T-helper 17 cell (primary cell): ENCODE measurements at places on chromosomes 12 and 14.

GRCh38 chr12:54917001-54917488 is 62.7 kb downstream of the MUCL1 start:
- DNase-seq = no peak

- DNase-seq = no peak
These were observed 18.9 kb downstream of the ALDH2 start for GRCh38 chr12:111785651-111786050.

DNA sequence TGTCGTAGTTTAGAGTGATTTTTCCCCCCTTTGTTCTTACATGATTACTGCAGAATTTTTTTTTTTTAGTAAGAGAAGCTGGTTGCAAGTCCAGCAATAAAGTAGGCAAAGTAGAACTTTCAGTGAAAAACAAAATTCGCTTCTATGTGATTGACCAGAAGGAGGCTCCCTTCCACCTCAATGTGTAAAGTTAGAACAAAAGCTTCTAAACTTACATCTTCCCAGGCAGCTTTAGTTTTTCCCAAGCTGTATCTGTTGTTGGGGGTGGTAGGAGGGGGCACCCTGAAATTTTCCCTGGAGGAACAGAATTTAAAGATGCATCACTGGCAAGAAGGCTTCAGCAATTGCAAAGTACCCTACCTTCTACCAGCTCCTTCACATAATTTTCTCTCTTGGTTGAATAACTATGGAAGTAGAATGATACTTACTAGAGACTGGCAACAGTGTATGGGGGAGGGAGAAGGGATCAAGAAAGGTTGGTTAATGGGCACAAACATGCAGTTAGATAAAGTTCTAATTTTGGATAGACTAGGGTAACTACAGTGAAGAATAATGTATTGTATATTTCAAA is 87.3 kb upstream of the E2F7 start:
- DNase-seq = no peak

DNA sequence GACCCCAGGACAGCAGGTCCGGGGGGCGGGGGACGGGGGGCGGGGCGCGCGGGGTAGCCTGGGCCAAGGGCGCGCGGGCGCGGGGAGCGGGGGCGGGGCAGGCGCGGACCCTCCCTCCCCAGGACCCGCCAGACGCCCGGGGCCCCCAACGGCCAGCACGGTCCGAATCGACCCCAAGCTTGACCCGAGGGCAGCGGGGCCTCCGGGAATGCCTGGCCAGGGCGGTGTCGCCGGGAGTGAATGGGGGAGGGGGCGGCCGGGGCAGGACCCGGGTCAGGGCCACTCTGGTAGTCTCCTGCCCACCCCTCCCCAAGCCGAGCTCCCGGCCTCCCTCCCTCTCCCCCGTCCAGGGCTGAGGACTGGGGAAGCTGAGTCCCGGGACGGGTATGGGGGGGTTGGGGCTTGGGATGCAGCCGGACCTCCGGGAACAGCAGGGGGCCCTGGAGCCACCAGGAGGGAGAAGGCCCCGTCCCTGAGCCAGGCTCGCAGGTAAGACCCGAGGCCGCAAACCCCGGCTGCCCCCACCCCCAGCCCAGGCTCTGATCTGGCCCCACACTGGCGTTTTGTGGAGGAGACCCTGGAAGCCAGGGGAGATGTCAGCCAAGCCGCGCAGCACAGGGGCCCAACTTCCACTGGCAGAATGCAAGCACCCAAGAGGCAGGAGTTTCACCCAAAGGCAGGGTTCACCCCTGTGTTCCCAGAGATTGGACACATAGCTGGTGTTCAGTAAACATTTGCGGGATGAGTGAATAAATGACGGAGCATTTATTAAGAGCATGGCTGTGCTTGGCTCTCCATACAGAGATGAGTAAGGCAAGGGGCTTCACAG is 545 bp upstream of the GALNT9 start:
- no peak for DNase-seq

DNA sequence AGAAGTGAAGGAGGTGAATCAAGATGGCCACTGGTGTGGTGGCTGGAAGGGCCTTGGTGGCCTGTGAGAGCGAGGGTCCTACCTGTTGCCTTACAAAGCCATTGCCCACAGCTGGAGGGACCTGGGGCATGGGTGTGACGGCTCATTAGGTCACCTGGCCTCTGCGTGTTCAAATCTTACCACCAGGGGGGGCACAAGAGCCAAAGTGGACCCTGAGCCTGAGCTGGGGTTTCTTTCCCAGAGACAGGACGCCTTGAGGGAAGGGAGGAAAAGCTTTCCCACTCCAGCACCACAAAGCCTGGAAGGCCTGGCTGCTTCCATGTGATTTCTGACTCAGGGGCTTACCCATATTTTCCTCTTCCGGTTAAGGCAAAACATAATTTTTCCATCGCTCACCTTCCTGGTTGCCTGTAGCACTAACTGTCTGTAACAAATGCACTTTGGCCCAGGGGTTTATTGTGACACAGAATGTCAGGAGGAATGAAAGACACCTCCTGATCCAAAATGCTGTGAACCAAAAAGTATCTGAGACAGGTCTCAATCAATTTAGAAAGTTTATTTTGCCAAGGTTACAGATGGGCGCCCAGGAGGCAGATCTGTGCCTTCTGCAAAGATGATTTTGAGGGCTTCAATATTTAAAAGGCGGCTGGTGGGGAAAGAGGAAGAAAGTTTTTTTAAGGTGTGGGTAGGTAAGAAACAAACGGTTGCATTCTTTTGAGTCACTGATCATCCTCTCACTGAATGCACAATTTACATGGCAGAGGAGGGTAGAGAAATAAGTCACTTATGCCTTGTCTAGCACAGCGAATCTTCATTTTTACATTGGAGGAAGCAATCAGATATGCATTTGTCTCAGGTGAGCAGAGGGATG is 4.3 kb upstream of the CD9 start:
- peak; percentile 68 for DNase-seq

GRCh38 chr12:15856097-15856982 is 25.8 kb upstream of the STRAP start:
- no peak for DNase-seq

DNA sequence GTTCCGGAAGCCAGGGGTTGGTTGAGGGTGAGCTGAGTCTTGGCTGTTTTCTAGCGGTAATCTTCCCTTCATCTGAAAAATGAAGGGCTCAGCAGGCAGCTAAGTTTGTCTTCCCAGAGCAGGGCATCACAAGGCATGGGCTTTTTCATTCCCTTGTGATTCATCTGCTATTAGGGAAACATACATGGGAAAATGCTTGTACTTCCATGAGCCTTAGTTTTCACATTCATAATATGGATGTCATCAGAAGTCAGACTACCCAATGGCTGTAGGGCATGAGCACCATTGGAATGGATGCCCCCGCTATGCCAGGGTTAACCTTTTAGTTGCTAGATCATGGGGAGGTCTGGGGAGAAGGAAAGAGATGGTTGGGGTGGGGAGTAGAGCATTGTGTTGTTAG is 18.7 kb downstream of the HELB start:
- DNase-seq = no peak

GRCh38 chr14:85175556-85175955 is 354.4 kb upstream of the FLRT2 start:
- no peak for DNase-seq

- DNase-seq = no peak
These were observed 3.1 kb downstream of the TMBIM6 start for GRCh38 chr12:49744363-49744885.

- DNase-seq = no peak
These were observed 83.0 kb downstream of the PPM1A start for GRCh38 chr14:60332046-60332399.
